Non-pigmented ciliary epithelial cell (primary cell): ENCODE measurements at places on chromosomes 12 and 14.

DNA sequence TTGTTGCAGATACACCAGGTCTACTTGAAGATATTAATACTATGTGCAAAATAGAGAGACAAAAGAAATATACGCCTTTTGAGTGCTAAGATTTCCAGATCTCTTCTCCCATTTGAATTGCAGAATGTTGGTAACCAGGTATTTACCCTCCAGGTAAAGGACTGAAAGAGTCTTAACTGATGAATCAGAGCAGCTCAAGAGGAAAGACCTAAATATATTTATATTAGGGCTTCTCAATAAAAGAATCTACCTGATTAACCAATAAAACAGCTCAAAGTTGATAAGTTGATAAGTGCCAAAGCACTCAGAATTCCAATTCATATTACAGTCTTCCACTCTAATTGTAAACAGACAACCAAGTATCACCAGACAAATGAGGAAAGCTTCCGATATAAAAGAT is 59.2 kb downstream of the ZNF641 start:
- no peak for DNase-seq

GRCh38 chr12:118022728-118023109 is 6.2 kb downstream of the RFC5 start:
- DNase-seq: no peak

DNA sequence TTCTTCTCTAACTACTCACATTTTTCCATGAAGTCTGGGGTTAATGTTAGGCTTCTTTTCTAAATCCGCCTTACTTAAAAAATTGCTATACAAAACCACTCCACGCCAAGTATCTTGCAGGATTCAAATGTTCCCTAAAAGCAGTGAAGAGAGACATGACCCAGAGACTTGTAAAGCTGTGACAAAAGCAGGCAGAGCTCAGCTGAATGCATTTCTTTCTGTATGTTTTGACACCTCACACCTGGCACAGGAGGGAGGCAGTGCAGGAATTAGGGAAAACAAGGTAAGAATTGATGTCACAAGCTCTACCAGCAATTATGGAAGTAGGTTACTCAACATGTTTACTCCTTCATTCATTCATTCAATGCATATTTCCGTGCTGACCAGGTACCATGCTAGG is 295.0 kb downstream of the RPAP3 start:
- no peak for DNase-seq

GRCh38 chr14:51872396-51872795 is 12.0 kb downstream of the GNG2 start:
- DNase-seq: no peak

DNA sequence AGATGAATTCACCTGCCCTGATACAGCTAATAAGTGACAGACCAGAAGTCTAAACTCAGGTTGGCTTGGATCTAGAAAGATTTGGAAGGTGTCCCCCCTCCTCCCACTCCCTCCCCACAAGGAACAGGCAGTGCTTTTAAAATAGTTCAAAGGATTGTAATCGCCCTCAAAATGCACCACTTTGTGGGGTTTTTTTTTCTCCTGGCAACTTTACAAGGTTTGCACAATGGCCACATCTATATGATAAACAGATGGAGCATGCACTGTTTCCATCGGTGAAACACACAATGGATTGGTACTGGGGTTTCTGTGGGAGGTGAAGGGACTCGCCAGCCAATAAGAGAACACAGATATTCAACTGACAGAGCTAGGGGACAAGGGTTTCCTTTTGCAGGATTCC is 137.4 kb downstream of the LLPH start:
- no peak for DNase-seq

DNA sequence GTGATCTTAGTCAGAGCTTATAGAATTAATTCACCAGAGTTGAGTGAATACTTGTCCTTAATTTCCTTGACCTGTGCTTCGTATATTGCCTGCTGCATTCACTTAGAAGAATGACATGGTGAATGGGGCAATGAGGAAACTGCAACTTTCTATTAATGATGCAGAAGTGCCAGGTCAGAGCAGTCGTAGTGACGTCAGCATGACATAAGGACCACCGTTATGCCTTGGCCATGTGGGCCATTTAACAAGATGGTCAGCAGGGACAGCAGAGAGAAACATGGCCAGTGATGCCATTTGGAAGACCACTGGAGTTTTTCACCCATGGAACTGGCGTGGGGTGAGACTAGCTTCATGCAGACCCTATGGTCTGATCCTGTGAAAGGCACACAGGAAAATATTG is 1469.4 kb upstream of the TMEM132C start:
- DNase-seq: no peak

DNA sequence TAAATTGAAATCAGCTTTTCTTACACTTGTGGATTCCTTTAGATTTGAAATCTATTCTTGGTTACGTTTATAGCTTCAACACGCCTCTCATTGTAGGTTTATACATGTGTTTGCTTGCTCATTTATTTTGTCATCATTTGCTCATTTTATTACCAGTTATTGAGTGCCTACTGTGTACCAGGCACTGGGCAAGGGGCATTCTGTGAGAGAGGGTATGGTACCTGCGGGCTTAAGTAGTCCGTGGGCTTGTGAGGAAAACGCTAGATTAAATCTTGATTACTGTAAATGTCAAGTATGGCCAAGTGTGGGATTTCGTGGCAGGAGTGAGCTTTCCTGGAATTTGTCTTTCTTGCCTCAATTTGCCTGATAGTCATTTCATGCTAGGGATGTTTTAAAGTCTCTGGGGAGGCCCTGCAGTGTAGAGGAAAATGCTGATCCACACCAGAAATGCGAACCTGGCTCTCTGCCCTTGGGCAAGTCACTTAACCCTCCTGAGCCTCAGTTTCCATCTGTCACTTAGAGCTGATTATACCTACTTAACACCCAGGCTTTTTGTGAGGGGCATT is 92.7 kb downstream of the CACNA1C start:
- DNase-seq: no peak

- DNase-seq: no peak
These were observed 1.4 kb upstream of the GTF2A1 start for GRCh38 chr14:81222126-81222525.

DNA sequence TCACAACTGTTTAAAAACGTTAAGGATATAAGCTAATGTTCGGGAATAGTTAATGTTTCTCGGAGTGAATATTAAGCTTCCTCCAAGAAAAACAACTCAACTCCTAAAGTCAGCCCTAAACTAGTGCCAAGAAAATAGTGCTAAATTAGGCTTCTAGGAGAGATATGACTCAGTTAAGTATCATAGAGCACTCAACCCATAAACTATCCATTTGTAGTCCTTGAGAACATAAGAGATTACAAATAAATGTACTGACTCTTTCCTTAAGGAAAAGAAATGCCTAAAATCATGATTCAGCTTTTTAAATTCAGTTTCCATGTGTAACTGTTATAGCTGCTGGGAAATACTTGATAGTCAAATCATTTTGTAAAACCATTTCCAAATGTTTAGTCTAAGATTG is 117.1 kb downstream of the HMGA2 start:
- DNase-seq: no peak

- no peak for DNase-seq
These were observed 127.3 kb upstream of the FLRT2 start for GRCh38 chr14:85402569-85403162.

GRCh38 chr12:90173499-90174197 is 465.0 kb upstream of the ATP2B1 start:
- no peak for DNase-seq

DNA sequence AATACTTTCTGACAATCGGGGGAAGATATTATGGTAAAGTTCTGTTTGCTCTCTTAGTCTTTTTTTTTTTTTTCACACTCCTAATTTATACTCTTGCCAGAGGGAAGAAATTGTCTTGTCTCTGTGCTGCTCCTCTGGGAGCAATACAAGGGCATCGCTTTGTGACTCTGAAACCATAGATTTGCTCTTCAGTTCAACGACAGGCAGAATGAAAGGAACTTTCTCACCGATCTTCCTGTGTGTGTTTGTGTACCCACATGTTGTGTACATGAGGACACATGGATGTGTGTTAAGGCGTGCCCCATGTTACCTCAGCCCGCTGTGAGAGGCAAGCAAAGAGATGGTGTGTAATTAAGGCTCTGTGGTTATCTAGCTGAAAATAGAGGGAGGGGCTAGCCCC is 457.6 kb downstream of the EGLN3 start:
- no peak for DNase-seq

GRCh38 chr14:29558516-29558915 is 369.1 kb downstream of the PRKD1 start:
- DNase-seq: peak; percentile 17

DNA sequence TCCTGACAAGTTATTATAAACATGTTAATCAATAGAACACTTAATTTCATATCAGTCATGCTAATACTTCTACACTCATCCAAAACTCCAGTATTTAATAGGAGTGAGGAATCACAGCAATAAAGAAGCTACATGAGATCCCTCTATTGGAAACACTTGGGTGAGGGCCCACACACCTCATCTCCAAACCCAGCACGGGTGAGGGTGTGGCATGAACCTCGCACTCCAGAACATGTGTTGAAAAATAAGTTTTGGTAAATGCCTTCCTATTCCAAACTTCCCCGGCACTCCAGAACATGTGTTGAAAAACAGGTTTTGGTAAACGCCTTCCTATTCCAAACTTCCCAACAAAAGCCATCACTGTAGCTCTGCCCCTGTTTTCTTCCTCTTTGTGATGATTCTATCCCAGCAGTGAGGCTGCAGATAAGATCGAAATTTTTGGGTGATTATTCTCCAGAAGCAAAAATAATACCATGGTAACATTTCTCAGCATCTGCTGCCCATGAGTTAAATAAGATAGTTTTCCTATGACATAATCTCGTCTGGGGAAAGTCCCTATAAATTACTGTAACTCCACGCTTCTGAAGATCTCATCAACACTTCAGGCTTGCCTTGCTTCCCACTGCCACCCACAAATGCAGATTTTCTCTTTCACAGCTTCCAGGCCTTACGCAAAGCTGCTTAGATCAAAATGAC is 24.4 kb upstream of the PTPRB start:
- peak; percentile 88 for DNase-seq

DNA sequence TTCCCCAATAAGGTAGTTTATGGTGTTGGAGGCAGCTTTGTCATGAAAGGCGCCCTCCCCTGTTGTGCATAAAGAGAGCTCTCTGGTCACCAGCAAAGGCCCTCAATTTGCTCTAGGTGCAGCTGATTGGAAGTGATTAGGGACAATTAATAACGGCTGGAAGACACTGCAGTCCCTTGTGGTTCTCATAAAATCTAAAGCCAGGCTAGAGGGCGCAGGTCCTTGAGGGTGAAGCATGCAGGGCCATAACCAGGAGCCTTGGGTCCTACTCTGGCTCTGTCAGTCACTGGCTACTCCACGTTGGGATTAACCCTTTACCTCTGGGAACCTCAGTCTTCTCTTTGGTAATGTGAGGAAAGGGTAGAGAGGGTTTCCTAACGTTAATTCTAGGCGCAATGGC is 1.9 kb downstream of the DAAM1 start:
- DNase-seq: no peak

GRCh38 chr14:58243790-58244555 is 670 bp upstream of the PSMA3 start:
- no peak for DNase-seq

GRCh38 chr12:16119618-16120415 is 157.7 kb downstream of the SLC15A5 start:
- no peak for DNase-seq

DNA sequence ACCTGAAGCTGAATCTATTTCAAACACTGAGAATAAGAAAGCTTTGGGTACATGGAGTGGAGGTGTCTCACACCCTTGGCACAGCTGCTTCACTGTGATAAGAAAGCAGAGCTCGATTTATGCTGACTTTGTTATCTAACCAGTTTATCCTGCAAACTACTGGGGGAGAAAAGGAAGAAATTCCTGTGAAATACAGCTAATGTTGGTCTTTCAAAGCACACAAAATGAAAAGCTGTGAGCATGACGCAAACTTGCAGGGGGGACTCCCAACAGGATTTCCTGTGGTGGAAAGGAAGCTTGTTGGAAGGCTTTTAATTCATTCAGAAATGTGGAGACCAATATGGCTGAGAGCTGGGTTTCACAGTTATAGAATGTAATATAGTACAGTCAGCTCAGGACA is 53.4 kb downstream of the SRGAP1 start:
- no peak for DNase-seq
